ENCODE measurements at places on chromosomes 3 and 15.

DNA sequence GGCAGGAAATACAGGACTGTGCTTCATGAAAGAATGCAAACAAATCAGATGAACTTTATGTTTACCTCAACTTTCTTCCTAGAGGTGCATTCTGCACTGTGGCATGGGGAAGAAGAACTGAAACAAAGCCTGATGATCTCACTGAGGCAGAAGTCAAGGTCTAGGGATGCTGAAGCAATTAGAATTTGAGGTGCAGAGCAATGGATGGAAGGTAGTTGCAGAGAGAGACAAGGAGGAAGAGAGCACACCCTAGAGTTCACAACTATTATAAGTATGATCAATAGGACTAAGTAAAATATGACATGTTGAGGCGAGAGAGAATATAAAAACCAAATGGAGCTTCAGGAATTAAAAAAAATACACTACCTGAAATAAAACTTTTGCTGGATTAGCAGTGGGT is 420.1 kb downstream of the EDEM1 start:
- DNase-seq = no peak

DNA sequence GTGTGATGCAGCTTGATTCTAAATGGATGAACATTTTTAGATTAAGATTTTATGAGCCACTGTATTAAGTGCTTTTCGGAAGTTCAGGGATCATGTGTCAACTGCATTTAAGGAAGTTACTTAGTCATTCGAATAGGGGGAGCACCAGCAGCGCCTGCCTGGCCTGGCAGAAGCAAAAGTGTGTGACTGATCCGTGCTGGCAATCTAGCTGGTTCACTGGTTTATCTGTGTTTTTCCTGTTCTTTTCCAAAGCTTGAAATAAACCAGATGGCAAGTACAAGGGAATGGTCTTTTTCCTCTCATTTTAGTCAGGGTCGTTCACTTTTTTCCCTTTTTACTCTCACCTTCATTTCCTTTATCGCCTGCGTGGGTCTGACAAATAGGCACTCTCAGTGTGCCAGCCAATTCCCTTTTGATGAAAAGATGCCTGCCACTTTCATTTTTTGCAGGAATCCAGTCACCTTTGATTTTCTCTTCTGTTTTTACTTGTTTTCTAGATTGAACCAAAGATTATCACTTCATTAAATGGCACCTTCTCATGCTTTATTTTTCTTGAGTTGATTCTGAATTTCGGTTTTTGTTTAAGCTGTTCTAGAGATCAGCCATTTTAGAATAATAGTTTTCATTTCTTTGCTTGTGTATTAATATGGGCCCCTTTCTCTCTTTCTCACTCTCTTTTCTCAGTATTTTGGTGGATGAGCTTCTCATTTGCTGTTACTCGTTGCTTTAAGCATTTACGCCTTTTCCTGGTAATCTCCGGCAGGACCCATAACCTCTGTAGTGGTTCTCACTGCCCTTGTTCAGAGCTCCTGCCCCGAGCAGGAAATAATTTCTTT is 2.8 kb downstream of the ABHD2 start:
- peak; percentile 80 for DNase-seq

DNA sequence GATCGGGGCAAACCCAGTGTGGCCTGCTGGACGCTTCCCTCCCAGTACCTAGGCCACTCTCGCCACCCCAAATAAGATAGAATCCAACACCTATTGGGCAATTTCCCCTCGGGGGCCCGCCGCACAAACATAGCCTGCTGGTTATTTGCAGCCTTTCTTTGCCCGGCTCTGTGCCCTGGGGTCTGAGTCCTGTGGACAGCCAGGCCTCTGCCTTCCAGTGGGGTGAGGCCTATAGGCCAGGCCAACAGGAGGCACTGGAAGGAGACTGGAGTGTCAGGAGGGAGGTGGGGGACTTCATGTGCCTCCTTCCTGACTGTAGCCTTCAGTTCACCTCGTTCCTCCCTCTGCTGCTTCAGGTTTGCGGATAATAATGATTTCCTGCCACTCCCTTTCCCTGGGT is 47.4 kb upstream of the LDHAL6B start:
- no peak for DNase-seq

GRCh38 chr3:18635215-18635614 is 210.1 kb upstream of the SATB1 start:
- DNase-seq = no peak

DNA sequence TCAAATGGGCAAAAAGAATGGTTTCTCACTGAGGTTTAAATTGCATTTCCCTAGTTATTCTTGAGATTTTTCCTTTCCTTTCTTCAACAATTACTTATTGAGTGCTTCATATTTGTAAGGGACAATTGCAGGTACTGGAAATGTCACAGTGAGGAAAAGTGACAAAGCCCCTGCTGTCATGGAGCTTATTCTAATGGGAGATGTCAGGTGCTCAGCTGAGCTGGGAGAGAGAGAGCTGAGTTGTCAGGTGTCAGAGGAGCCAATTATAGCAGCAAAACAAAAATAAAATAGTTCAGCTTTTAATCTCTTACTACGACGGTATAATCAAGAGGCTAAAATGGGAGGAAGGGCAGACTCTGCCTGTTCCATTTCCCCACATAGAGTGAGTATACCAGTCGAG is 42.0 kb downstream of the CD86 start:
- DNase-seq = no peak

GRCh38 chr3:190224863-190225692 is 97.2 kb downstream of the CLDN1 start:
- DNase-seq = peak; percentile 49

DNA sequence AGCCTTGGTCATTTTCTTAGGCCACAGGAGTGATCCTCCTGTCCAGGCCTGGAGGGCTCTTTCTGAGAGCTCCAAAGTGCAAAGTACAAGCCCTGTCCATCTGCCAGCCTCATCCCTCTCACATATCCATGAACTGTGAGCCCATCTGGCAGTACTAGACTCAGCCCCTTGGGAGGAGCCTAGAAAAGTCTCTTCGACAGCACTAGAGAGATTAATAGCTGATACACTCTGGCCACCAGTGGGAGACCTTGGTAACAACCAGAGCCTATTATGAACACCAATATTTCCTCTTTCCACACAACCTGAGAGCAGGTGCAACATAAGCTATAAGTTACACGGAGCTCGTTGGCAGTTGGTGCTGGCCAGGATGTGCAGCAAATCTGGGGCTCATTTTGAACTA is 59.5 kb upstream of the DCLK3 start:
- no peak for DNase-seq

DNA sequence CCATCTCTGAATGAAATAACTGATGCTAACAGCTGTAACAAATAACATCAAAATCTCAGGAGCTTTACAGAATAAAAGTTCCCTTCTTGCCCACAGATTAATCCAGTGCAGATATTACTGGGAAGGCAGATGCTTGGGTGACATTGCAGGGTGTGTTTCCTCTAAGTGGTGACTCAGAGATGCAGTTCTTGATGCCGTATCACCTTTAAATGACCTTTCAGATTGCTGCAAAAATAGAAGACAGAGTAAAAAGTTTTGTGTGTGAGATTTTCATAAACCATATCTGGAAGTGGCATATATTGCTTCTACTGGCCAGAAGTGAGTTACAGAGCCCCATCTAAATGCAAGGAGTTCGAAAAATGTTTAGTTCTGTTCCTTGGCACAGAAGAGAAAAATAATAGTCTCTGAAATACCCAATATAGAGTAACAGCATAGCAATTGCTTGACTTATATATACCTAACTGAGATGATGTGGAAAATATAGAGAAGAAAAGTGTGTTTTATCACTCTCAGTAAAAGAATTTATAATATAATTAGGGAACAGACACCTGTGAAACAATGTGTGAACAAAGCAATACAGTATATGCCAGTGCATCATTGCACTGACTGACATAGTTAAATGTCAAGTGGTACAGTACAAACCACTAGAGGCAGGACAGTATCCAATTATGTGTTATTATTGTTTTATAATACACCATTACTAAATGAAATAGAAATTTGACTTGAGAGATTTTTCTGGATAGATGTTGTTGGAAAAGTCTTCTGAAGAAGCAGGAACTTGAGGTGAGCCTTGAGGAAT is 430.7 kb upstream of the CBLB start:
- peak; percentile 60 for DNase-seq

DNA sequence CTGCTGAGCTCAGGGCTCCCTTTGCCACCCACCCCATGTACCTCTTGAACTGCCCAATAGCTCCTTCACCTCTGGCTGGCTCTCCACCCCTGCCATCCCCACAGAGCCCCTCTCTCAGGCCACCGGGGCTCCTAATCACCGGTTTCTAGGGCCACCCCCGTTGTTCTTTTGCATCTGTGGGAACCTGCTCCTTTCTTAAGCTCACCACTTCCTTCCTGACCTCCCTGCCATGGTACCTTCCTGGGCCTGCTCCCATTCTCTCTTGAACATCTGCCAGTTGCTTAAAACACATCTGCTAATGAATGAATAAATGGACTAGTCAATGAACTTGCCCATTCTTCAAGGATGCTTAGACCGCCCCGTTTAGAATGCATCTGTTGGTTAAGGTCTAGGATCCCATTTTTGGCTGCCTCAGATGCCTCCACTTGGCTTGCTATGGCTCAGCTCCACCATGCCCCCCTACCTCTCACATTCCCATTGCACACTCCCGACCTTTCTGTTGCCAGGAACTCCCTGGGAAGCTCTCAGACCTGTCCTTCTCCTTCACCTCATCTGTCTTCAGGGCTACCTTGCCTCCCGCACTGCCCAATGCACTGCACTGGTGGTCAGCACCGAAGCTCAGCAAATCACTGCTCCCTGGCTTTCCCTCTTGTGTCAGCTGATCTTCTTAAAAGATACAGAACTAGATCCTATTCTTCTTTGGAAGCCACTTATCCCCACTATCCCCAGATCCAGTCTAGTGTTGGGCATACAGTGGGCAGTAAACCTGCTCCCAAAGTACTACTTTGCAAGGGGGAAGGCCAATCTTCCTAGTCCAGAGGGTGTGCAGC is 9.1 kb downstream of the AMOTL2 start:
- DNase-seq = peak; percentile 54

GRCh38 chr3:121956363-121956762 is 62.2 kb downstream of the SLC15A2 start:
- DNase-seq = no peak

GRCh38 chr3:152243301-152243711 is 25.4 kb upstream of the MBNL1 start:
- DNase-seq = no peak

DNA sequence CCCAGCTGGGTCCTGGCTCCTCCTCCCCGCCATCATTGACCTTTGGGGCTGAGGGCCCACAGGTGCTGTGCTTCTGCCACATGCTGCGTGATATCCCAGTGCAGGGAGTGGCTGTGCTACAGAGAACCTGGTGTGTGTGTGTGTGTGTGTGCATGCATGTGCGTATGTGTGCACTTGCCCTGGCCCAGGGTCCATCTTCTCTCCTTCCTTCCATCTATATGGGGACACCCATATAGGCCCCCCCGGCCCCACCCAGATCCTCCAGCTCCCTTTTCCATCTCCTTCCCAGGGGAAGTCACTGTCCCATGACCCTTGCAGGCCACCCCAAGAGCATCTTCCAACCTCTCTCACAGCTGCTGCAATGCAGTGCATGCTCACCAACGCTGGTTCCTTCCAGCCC is 12.6 kb downstream of the RASGRF1 start:
- no peak for DNase-seq
